ENCODE measurements at places on chromosomes 12 and 14.
A peak's percentile ranks its signal among the peaks of the same experiment; 100 is the strongest.

GRCh38 chr14:65301862-65302539, 110.5 kb upstream of the FUT8 start:
- DNase-seq = no peak

DNA sequence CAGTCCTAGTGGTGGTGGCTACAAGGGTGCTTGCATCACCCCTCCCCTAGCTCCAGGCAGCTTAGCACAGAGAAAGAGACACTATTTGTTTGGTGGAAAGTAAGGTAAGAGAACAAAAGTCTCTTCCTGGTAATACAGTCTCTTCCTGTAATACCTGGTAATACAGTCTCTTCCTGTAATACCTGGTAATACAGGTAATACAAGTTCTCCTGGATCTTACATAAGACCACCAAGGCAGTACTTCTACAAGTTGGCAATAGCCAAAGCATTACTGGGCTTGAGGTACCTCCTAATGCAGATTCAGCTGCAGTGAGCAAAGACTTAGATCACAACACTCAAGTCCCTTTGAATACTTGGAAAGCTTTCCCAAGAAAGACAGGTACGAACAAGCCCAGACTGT, 77.0 kb downstream of the CATSPERB start:
- no peak for DNase-seq

DNA sequence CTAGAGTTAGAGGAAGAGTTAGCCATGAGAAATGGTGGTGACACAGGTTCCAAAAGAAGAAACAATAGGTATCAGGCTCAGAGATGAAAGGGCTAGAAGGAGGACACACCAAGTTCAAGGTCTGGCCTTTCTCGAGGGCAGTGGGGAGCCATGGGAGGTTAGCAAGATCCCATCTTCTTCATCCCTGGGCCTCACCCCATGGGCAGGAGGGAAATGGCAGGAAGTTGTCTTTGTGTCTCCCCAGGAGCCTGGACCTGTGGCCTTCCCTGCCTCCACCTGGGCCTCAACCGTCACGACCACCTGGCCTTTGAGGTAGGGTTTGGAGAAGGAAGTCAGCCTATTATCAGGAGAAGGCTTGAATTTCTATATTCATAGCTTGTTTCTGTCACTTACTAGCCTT, 5.8 kb upstream of the AQP2 start:
- no peak for DNase-seq

- DNase-seq = no peak
These were observed 868.2 kb downstream of the C12orf50 start for GRCh38 chr12:87160848-87161601.

- no peak for DNase-seq
These were observed 21.0 kb downstream of the ANAPC5 start for GRCh38 chr12:121331248-121331647.

- DNase-seq = no peak
These were observed 58.0 kb upstream of the DAAM1 start for GRCh38 chr14:59130462-59130861.

GRCh38 chr14:71967704-71968103, 35.5 kb downstream of the RGS6 start:
- DNase-seq = no peak

DNA sequence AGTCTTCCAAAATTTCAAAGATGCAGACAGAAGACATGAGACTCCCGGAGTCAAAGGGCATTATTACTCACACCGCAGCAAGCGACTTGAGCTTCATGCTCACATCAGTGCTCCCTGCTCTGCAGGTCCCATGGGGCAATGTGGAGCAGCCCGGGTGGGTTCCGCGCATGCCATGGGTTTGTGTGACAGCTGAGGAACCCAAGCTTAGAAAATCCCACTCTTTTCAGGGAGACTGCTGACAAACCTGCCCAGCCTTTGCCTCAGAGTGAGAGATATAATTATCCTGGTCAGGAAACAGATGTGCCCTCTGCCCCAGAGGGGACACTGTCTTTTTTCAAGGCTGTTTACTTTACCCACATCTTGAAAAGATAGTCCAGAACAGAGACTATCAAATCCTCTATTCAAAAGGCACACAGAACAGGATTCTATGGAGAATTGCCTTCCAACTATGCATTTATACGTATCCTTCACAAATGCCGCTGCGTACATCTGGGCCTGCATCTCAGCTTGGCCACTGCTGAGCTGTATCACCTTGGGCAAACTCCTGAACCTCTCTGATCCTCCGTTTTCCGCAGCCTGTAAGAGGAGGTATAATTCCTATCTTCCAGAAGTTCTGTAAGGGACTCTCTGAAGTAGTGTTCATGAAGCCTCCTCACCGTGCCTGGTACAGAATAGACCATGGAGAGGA, 16.0 kb downstream of the C14orf132 start:
- no peak for DNase-seq

DNA sequence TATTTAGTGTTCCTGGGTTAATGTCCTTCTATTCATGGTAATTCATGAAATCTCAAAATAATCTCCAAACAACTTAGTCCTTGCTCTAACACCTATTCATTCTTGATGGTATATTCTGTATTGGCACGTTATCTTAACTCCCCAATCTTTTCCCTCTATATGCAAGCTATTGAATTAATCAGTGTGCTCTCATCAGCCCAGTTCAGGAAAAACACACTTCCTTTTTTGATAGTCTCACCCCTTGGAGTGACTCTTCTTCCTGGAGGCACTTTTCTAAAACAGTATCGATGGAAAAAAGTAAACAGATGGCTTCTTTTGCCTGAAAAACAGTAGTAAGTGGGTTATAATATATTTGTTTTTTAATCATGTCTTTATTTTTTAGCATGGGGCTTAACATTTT, 28.6 kb downstream of the TULP3 start:
- no peak for DNase-seq

- no peak for DNase-seq
These were observed 14.0 kb downstream of the MAPK1IP1L start for GRCh38 chr14:55065411-55065810.

DNA sequence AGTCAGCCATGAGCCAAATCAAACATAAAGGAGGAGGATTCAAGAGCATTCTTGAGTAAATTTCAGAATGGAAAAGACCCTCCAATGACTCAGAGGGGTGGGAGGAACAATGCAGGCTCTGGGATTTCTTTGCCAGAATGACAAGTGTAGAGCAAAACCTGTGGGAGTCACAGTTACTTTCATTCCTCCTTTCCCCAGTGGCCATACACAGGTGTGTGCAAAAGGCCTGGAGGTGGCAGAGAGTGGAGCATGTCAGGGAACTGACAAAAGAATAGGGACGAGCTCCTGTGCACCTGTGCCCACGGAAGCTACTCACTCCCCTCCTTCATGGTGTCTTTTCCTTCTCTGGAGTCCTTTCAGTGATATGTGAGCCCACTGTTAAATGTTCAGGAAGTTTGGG, 9.4 kb upstream of the CIPC start:
- no peak for DNase-seq

DNA sequence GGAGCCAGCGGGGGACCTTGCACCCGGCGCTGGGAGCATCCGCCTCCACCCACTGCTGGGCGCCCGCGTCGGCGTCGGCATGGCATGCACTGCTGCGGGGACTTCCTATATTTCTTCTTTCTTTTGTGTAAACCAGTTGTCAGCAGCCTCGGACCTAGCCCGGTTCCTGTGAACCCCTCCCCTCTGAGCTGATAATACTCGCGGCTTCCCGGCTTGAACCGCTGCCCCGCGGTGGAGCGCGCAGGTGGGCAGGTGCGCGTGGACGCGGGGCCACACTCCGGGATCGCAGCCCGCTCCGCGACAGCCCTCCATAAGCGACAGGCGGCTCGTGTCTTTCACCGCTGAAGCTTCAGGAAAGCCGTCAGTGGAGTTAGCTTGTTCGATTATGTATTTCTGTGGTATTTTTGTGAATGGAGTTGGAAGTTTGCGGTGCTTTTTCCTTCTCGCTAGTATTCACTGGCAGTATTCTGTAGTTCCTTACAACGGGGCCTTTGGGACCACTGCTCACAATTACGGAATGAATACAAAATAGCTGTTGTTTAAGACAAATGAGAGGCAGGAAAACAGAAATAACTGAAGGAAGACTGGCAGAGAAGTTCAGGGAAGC, 870 bp downstream of the BMAL2 start:
- DNase-seq = peak; percentile 21

DNA sequence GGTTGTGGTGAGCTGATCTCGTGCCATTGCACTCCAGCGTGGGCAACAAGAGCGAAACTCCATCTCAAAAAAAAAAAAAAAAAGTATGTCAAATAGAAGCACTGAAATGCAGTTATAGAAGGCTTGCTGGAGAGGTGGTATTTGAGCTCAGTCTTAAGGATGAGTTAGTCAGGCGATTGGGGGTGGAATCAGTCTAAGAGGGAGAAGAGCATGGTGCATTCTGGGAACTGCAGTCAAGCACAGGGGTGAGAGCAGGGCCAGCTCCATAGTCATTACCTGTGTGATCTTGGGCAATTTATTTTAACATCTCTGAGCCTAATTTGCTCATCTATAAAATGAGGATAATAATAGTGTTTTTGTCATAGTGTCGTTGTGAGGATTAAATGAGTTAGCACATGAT, 5.9 kb upstream of the GNB3 start:
- DNase-seq = no peak

DNA sequence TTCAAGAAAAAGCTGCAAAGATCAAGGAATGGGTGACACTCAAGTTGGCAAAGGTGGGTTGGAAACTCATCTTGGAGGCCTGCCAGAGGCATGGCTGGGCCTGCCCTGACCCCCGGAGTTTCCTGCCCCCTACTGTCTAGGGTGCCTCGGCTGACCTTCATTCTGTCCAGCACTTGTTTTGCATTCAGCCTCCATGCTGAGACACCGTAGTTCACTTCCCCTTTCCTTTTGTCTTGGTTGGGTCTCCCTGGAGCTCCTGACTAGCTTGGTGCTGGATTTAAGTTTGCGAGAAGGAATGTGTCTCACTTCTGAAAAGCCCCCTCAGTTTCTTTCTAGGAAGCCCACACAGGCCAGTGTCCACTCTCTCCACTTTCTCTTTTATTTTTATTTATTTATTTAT, 26.5 kb downstream of the PLEKHH1 start:
- DNase-seq = no peak

GRCh38 chr12:43115441-43116160, 436.4 kb downstream of the ADAMTS20 start:
- DNase-seq = no peak
